ENCODE measurements at places on chromosomes 1 and 21. TPM values are rescaled to one million over a fixed set of nuclear protein-coding genes. Genes with fewer than 3 reads are reported as not detected.

Gene C2CD4D
- total RNA-seq: not detected

Gene EXO1
- total RNA-seq: 7.9 TPM

Gene TMEM125
- total RNA-seq: 0.32 TPM

Gene MPL
- not detected for total RNA-seq

Gene SMYD3
- total RNA-seq: 44.6 TPM

Gene ARHGAP29
- total RNA-seq: 72.0 TPM

Gene ARHGEF16
- total RNA-seq: 3.3 TPM

Gene OPTC
- not detected for total RNA-seq

Gene F13B
- total RNA-seq: not detected

Gene TMEM35B
- total RNA-seq: 31.6 TPM

Gene ARTN
- 1.4 TPM for total RNA-seq

Gene ST6GALNAC5
- total RNA-seq: 42.5 TPM

Gene TBX19
- total RNA-seq: 1.1 TPM

Gene TMEM200B
- total RNA-seq: 20.4 TPM
